ENCODE measurements at places on chromosomes 3 and 15. TPM values are rescaled to one million over a fixed set of nuclear protein-coding genes. Genes with fewer than 3 reads are reported as not detected.

DNA sequence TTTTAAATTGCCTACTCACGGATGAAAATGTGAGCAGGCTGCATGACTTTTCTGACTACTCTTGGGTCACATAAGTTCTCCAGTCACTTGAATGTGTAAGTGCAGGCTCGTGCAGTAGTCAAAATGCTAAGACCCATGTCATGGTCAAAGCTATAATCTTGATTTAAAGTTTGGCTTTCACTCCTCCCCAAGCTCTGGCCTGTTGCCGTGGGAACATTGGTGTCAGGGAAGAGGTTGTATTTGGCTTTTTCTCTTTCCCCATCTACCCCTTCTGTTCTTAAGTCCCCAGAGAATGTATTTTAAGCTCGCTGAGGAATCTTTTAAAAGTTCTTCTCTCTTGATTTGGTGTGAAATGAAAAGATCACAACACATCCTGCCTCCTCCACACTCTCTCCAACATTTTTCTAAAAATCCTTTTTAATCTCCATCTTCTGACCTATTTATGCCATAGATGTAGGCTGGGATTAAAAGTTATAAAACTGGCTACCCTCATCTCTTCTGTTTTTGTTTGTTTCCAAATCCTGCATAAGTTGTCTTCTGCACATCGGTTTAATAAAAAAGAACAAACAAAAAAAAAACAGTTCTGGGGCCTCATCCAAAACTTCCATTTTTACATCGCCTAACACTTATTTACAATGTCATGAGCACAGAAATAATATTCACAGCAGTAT, 61.4 kb upstream of the ADAMTSL3 start:
- no peak for DNase-seq

Gene GHRL
- 1.0 TPM for total RNA-seq

DNA sequence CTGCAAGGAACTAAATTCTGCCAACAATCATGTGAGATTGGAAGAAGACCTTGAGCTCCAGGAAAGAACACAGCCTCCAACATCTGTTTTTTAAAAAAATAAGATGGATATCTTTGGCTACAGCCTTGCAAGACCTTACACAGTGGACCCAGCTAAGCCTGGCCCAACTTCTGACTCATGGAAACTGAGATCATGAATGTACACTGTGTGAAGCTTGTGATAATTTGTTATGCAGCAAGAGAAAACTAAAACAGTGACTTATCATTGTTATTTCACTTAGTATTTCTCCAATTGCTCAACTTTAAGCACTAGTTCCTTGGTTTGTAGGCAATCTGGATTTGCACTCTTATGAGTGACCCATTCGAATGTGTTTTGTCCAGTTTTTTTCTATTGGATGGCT, 29.3 kb downstream of the SHQ1 start:
- no peak for DNase-seq

Gene RPP25
- total RNA-seq = 2.9 TPM

Gene GOLGA8R
- total RNA-seq = 4.5 TPM
